Activated CD8-positive, alpha-beta memory T cell treated with anti-CD3 and anti-CD28 coated beads for 48 hours (primary cell): ENCODE measurements at places on chromosomes 1 and 21.

DNA sequence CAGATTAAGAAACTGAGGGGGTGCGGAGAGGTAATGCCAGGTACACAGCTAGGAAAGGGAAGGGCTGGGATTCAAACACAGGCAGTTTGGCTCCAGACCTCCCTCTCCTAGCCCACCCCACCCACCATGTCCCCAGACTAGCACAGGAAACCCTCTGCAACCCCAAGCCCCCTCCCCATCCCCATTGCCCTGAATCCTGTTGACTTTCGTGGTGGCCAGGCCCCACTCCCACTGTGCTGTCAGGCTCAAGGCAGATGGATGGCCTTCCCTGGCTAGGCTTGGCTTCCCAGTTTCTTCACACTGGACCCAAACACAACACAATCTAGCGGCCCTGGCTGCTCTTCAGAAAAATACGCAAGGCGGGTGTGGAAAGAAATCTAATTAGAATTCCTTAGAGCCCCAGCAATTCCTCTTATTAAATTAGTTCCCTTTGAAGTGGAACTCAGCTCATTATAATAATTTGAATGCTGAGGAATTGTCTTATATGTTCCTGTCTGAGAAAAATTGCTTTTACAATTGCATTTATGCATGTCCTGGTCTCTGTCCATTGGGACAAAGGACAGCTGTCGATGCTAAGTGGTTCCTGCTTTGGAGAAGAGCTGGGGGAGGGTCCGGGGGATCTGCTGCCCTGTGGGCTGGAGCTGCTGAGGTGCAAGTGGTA lies 97.4 kb downstream of the SYF2 start:
- no peak for DNase-seq

DNA sequence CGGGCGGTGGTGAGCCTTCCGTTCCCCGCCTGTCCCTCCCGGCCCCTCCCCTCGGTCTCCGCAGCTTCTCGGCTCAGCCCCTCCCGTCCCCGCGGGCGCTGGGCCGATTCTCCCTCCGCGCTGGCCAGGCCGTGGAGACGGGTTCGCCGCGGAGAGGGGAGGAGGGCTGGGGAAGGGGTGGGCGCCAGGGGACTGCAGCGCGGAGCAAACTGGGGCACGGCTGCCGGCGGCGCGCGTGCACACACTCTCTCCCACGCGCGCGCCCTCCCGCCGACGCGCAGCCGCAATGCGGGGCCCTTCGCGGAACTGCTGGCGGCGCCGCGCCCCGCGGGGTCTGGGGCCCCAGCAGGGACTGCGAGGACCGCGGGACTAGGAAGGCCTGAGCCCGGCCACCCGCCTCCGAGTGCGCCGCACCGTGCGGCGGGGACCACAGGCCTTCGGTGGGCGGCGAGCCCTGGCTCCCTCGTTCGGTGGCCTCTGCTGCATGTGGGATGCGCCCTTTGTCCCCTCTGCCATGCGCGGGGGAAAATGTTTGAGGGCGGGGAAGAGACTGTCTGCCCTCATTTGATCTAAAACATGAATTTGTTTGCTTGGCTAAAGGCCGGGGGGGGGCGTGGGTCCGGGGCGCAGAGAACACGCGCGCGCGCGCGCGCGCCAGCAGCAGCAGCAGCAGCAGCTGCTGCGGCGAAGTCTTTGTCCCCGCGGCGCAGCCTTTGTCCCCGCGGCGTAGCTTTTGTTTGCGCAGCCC lies 90.7 kb upstream of the VAMP3 start:
- DNase-seq: no peak

DNA sequence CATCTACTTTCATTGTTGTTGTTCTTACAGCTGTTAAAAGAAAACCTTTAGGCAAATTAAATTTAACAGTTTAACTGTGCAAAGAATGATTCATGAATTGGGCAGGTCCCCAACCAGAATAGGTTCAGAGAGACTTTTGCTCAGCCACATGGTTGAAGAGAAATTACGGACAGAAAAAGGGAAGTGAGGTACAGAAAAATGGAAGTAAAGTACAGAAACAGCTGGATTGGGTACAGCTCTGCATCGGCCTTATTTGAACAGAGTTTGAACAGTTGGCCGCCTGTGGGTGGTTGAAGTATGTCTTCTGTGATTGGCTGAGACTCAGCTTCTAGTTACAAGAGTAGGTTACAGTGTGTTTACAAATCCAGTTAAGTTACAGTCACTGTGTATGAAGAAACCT lies 210.1 kb downstream of the FGGY start:
- DNase-seq: no peak

GRCh38 chr1:227885648-227886502 lies 61.9 kb downstream of the WNT9A start:
- no peak for DNase-seq

DNA sequence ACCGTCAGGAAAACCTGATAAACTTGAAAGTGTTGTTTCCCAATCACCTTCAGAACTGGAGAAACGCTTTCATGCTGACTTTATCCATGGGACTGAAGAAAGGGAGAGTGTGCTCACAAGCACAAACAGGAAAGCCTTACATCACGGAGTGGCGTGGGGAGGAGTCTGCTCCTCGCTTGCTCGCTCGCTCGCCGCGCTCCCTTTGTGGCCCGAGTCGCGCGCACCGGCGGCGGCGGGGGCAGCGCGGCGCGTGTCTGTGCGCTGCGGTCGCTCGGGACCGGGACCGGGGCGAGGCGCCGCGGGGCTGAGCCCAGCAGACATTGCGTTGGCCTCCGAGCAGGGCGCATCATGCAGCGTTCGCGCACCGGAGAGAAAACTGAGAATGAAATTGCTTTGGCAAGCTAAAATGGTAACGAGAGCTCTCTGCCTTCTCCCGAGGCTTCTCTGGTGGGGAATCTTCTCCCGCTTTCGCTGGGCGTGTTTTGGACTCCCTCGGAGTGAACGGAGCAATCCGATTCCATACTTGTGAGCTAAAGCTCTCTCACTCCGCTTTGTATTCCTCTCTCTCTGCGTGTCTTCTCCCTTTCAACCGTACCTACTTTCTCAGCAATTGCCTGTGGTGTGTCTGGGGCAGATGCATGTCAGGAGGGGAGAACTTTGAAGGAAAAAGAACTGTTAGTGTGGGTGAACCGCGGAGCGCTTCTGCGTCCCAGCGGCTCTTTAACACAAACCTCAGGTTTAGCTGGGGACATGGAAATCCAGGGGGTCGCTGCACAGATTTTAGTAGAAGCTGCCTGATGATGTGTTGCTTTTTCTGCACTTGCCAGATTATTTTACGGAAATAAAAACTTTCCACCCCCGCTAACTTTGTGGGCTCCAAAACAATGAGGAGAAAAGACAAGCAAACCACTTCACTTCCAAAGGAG lies at the start of gene RGL1:
TSS of gene RGL1 (plus strand) at position 205 of the 926 bp plus-strand sequence. CDS start at position 383, 178 bp downstream.
- no peak for DNase-seq

DNA sequence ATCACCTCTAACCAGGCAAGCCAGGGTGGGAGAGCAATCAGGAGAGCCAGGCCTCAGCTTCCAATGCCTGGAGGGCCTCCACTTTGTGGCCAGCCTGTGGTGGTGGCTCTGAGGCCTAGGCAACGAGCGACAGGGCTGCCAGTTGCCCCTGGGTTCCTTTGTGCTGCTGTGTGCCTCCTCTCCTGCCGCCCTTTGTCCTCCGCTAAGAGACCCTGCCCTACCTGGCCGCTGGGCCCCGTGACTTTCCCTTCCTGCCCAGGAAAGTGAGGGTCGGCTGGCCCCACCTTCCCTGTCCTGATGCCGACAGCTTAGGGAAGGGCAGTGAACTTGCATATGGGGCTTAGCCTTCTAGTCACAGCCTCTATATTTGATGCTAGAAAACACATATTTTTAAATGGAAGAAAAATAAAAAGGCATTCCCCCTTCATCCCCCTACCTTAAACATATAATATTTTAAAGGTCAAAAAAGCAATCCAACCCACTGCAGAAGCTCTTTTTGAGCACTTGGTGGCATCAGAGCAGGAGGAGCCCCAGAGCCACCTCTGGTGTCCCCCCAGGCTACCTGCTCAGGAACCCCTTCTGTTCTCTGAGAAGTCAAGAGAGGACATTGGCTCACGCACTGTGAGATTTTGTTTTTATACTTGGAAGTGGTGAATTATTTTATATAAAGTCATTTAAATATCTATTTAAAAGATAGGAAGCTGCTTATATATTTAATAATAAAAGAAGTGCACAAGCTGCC lies 19.8 kb downstream of the CSF1 start:
- no peak for DNase-seq

- no peak for DNase-seq
Observed at GRCh38 chr1:198893141-198893540, 254.3 kb downstream of the PTPRC start.

DNA sequence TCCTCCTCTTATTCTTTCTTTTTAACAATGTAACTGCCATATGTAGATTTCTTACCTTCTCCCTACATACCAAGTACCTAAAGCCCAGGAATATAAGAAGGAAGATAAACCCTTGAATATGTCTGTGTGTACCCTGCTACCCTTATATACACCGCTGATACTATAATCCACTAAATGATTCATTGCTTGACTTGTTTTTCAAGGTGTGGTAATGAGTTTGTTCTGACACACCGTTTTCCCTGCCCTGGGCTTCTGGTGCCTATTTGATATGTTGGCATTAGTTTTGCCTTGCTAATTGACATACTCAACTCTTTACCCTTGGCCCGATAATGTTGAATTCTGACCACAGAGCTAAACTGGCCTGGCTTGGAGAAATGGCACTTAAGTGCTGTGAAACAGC lies 64.3 kb downstream of the IL23R start:
- no peak for DNase-seq

GRCh38 chr21:38768471-38769063 lies 37.2 kb upstream of the ETS2 start:
- peak; percentile 33 for DNase-seq
